ENCODE measurements at places on chromosomes 12 and 14. TPM values are rescaled to one million over a fixed set of nuclear protein-coding genes. Genes with fewer than 3 reads are reported as not detected.

The KRT71 gene
- polyA plus RNA-seq = not detected

The EIF2S3B gene
- polyA plus RNA-seq = 3.6 TPM

The MPHOSPH9 gene
- 12.8 TPM for polyA plus RNA-seq

The MEG3 gene
- polyA plus RNA-seq = 0.07 TPM

The TAS2R13 gene
- 0.27 TPM for polyA plus RNA-seq

The DLGAP5 gene
- polyA plus RNA-seq = 7.7 TPM

The POTEG gene
- not detected for polyA plus RNA-seq

The LMO3 gene
- polyA plus RNA-seq = not detected

The VRTN gene
- polyA plus RNA-seq = not detected

The YAF2 gene
- 6.7 TPM for polyA plus RNA-seq

The OR10G2 gene
- not detected for polyA plus RNA-seq

The EFS gene
- polyA plus RNA-seq = not detected

The CCDC196 gene
- polyA plus RNA-seq = not detected

The FAM186B gene
- polyA plus RNA-seq = 0.05 TPM

The ESRRB gene
- 0.35 TPM for polyA plus RNA-seq

The RNASE7 gene
- 0.04 TPM for polyA plus RNA-seq
